Glutamatergic neuron (in vitro differentiated cells): ENCODE measurements at places on chromosomes 2 and 18.

DNA sequence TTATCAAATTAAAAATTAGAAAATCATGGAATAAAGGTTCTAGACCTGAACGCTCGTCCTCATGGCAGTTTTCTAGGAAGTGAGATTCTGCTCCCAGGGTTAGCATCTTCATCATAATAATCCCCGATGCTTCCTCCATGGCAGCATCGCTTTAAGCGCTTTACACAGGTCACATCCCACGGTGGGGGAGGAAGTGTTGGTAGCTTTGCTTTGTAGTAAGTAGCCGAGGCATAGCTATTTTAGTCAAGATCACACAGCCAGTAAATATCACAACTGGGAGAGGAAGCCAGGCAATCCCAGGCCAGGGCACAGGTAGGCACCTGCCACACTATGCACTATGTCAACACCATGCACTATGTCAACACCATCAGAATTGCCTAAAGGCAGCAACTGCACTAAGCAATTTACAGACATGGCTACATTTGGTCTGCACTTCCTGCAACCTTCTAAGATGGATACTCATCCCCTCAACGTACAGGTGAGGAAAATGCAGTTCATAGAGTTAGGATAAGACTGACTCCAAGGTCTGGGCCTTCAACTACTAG, 205.5 kb downstream of the FBXO15 start:
- DNase-seq: no peak

DNA sequence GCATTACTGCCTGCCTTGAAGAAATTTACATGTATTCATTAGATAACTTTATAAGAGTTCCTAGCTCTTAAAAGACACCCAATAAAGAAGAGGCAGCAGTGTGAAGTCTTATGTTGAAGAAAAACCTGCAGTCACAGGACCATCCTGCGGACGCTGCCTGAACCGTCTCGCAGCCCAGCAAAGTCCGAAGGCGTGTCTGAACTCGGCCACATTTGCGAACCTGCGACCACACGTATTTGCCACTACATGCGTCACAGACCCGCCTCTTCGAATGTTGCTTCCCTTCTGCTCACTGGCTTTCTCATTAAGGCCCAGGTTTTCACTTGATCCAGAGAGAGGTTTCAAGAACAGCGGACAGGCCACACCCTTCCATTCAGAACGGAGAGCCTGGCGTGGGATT, 41.2 kb downstream of the CNGA3 start:
- DNase-seq: no peak

- no peak for DNase-seq
Observed at GRCh38 chr18:35131387-35132020, 90.3 kb downstream of the MAPRE2 start.

DNA sequence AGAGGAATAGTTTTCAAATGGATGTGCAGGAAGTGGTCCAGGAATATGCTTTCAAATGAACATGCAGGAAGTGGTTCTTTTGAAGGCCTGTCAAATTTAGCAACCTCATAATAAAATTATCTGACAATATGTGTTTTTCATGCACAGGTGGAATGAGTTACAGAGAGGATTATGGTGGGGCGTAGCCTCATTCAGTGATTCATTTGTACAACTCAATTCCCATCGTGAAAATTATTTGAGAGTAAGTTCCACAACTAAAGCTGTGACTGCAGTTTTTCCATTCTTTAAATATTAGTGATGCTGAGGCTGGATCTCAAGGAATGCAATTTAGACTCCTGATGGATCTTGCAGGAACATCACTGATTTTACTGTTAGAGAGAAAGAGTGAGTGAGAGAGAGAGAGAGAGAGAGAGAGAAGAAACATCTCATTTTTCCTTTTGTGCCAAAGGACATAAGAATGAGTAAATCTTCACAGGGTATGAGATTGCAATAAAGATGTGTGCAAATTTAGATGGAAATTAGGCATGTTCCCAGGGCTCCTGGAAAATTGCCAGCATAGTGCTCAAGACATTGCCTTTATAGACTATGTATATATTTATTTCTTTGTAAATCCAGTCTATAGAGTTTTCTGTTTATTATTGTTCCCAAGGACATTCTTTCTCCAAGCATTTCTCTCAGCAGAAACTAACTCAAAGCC, 394.9 kb upstream of the ZEB2 start:
- no peak for DNase-seq

DNA sequence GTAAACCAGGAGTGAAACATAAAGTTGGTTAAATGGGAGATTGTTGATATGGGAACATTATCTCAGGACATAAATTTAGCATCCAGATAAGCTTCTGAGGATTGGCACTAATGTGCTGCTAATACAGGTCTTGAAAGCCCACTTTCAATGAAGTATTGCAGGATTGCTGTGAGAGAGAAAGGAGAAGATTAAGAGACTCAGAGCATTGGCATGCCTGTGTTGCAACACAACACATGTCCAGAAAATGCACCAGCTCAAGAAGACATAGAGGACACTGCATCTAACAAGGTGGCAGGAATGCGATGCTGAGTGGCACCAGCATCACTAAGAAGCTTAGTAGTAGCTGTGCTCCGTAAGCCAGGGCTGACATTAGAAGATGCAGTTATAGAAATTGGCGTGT, 728.9 kb downstream of the SUCLG1 start:
- no peak for DNase-seq

DNA sequence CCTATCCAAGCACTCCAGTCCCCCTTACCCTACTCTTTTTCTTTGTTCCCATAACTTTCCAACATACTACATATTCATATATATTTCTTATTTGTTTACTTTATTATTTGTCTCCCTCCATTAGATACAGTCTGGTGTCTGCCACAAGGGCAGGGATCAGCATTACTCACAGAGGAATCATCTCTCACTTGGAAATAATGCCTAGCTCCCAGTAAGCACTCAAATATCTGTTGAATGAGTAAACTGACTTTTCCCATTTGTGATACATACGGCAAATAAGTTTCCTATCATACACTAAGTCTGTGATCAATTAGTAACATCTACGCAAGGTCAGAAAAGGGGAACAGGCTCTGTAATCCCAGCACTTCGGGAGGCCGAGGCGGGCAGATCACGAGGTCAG, 18.7 kb downstream of the C1D start:
- DNase-seq: no peak

DNA sequence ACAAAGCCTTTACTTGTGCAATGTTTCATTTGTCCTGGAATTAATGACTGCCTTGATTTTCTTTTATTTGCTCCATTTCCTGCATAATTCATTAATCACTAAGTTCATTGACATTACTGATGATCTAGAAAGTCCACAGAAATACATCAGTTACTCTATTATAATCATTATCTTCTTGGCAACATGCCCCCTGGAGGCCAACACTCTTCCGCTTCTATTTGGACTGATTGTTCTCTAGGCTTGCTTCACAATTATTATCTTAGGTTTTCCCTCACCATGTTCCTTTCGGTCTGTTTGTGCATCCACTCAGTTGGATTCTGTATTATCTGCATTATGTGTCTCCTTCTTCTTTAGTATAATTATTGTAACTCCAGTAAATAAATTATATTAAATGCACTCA, 461.0 kb upstream of the CDH2 start:
- no peak for DNase-seq

GRCh38 chr2:154392256-154392655, 306.2 kb upstream of the KCNJ3 start:
- no peak for DNase-seq

GRCh38 chr2:207123335-207123744, 42.4 kb downstream of the KLF7 start:
- DNase-seq: no peak

DNA sequence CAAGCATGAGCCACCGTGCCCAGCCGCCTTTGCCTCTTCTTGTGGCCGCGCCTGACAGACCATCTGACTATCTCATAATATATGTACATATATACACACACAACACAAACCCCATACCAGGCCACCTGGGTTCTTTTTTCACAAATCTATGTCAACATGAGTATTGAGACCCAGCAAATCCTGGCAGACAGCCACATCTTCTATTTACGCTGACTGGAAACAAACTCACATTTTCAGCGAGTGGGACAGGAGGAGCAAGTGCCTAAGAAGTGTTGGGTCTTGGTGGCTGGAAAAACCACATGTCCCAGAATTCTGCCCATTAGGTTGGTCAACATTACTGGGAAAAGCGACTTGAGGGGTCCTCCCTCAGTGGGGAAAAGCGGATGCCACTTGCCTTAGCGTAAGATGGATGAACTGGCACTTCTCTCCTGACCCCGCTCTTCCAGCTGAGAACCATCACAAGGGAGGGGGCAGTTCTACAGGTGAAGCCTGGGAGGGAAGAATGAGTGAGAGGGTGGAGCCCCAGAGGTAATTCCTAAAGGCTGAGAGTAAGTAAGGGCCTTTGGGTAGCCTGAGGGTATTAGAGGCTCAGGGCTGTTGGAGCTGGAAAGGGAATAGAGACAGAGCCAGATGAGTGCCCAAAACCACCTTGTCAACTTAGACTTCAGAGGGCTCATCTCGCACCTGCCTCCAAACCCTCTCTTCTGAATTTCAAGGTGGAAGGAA, 1.9 kb downstream of the SCYGR3 start:
- no peak for DNase-seq

DNA sequence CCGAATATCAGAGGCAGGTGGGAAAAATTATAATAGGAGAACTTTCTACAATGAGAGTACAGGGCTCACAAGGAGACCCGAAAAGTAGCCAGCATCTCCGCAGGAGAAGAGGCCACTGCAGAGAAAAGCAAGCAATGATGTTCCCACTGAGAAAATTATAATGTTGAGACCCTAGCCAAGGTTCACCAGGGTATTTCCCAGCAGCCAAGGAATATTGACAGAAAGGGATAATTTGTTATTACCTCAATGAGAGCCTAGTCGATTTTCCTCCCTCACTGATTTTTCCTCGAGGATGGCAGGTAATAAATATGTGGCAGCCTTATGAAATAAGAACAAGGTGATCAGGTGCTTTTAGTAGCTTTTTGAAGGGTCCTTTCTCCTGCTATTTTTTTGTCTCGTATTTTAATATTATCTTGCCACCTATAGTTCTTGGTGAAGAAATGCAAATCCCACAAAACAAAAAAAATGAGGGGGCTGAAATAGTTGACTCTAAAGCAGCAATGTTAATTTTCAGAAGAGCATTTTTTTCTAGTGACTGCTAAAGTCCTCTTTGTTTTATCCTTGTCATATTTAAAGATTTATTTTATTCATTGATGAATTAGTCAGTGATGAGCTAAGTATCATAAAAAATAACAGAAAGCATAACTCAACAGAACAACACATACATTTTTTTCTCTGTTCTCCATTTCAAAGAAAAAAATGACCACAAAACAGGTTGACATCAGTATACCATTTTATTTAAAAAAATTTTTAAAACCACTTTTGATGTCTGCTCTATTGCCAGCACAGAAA, 215.4 kb downstream of the KCNE4 start:
- no peak for DNase-seq

DNA sequence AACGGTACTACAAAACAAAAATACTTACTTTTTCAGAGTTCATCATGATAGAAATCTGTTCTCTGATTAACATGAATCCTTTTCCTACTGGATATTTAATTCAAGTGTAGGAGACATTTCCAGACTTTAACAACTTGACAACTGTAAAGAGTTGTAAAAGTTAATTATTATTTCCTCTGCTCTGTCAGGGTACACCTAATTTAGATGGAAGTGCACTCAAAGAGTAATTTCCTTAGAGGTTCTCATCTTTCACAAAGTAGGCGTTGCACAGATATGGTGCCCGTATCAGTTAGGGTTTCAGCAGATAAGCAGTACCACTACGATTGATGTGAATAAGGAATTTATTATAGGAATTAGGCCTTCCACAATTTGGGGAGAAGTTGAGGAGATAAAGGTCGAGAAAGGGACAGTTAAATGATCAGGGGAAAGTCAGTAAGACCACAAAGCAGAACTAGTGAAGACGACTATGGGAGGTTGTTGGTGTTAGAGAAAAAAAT, 16.2 kb upstream of the PDE11A start:
- DNase-seq: no peak

- DNase-seq: no peak
Observed at GRCh38 chr2:75098856-75099255, 100.5 kb downstream of the TACR1 start.

DNA sequence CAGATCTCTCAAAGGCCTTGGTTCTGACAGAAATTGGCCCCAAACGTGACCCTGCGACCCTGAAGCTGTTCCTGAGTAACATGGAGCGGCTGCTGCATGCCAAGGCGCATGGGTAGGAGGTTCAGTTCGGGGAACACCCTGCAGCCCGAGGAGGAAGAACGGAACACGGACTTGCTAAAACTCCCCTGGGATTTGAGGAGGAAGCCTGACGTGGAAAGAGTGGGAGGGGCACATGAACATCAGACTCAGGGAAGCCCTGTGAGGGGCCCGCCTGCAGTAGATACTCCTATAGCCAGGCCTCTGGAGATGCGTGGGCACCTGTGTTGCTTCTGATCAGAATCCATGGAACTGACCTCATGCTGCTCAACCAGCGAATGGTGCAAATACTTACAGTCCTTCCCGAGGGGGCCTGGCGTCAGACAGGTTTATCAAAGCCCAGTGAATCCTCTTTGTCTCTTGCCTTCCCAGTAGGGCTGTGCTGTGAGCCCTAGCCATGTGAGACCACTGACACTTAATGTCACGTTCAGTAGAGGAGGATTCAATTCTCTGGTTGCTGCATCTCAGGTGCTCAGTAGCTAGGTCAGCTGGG, 46.8 kb downstream of the IMPA2 start:
- DNase-seq: no peak

- DNase-seq: no peak
Observed at GRCh38 chr2:8333177-8333831, 348.6 kb upstream of the ID2 start.

- no peak for DNase-seq
Observed at GRCh38 chr2:143433840-143434239, 304.6 kb downstream of the ARHGAP15 start.

- DNase-seq: no peak
Observed at GRCh38 chr18:21064347-21064746, 47.3 kb downstream of the ROCK1 start.

- DNase-seq: no peak
Observed at GRCh38 chr2:125596612-125597011, 1059.3 kb upstream of the GYPC start.

DNA sequence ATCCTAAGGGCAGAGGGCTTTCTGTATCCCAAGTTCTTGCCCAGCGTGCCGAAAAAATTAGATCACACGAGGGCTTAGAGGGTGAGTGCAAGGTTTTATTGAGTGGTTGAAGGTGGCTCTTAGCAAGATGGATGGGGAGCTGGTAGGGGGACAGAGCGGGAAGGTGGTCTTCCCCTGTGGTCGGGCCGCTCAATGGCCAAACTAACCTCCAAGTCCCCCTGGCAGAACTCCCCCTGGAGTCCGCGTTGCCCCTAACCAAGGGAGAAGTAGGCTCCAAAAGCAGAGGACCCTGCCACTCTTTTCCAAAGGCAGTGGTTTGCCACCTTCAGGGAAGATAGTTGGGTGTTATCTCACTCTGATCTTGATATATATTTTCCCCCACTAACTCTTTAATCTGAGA, 63.4 kb downstream of the LYPD1 start:
- DNase-seq: no peak

DNA sequence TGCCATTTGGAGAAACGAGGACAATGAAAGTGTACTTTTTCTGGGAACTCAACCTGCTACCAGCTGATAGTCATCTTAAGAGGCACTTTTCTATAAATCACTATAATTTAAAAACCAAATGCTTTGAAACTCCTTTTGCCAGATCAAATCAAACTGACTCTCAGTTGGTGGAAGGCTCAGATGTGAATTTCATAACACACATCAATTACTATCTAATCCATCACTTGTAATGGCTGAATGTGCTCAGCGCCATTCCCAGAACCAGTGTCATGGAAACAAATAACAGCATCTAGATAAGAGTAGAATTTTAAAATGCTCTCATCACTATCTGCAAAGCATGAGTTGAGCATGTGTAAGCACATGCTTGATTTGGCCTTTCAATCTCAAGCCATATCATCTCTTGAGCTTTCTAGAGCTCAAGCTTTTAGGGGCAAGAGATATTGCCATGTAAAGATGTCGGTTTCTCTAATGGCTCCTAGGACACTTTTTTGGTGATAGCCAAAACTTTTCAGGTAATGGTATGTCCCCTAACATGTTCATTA, 223.1 kb upstream of the ACVR2A start:
- no peak for DNase-seq
